ENCODE measurements at places on chromosomes 1 and 21.

GRCh38 chr1:231814021-231814420 is 187.4 kb downstream of the DISC1 start:
- no peak for DNase-seq

DNA sequence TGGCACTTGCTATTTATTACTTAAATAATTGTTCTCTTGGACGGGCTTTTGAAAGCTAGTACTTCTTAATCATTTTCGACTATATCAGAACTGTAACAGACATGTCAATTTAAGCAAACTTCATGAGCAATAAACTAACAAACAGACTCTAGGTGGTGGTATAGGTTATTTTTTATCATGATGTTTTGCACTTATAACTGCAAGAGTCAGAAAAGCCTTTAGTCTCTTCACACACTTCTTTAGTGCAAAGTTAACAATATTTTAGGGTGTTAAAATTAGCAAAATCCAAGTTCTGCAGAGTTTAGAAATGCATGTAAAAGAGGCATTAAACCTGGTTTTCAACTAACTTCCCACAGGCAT is 2.2 kb downstream of the NRIP1 start:
- peak; percentile 28 for DNase-seq

DNA sequence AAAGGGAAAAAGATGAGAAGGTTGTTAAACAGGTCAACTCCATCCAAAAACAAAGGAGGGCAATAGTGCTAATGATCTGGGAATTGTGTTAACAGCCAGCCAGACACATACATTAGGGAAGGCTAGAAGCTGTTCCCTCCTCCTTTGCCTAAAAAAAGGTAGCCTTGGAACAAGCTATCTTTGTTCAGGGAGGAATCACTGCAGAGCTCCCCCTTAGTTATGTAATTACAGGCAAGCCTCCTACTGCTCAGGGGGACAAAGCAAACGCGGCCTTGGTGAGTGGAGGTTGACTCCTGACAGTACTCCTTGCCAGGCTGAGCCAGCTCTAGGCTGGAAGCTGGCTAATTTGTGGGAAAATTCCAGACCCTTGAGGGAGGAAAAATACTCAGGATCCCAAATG is 97.6 kb downstream of the VAV3 start:
- DNase-seq = no peak

DNA sequence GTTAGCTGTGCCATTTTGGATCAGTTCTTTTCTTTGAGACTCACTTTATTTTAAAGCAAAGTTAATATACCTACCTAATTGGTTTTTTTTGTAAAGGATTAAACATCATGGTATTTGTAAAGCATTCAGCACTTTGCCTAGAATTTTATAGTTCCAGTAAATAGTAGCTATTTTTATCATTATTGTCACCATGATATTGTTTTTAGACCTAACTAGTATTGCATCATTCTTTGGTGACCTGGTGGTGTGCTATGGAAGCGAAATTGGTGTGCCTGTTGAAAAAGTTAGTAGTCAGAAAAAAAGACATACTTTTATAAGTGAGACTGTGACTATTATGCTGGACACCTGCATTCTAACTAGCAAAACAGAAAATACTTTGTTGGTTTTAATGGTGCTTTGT is 81.0 kb downstream of the NFIA start:
- no peak for DNase-seq

DNA sequence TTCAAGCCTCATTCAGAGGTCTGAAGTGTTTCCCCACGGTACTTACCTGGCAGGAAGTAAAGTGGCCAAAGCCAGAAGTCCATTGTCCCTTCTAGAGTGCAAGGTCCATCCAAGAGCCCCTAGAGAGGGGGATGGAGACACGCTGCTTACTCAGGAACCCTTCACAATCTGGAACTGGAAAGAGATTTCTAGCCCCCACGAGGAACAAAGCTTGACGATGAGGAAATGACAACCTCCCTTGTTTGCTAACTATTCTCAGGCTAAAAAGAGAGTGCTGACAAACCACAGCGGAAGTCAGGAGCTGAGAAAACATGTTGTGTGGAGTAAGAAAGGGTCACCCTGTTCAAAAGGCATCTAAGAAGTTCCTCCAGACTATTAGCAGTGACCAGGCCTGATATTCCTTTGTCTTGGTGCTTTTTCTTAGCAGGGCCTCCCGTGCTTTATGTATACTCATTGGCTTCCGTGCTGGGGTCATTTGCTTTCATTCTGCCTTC is at the start of gene FCMR:
Gene FCMR (minus strand): TSS at position 170 of the 494 bp plus-strand sequence. CDS start 87 bp downstream, at position 83.
- DNase-seq = no peak

- no peak for DNase-seq
Measured at GRCh38 chr1:85998105-85998855, 158.3 kb downstream of the COL24A1 start.

- DNase-seq = no peak
Measured at GRCh38 chr1:236808564-236809130, 13.6 kb downstream of the MTR start.

DNA sequence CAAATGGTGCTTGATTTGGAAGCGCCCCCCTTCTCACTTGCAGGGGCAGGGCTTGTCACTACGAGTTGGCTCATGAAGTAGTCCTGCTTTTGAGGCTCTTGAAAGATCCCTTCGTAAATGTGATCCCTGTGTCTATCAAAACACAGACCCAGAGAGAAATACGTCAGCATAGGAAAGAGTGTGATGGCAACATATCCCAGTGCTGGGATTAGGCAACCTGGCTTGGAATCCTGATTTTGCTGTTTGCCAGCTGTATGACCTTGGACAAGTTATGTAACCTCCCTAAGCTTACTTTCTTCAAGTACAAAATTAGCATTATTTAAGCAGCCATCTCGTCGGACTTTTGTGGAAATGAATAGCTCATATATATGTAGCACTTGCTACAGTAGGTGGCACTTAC is 228.4 kb downstream of the ATG4C start:
- no peak for DNase-seq

DNA sequence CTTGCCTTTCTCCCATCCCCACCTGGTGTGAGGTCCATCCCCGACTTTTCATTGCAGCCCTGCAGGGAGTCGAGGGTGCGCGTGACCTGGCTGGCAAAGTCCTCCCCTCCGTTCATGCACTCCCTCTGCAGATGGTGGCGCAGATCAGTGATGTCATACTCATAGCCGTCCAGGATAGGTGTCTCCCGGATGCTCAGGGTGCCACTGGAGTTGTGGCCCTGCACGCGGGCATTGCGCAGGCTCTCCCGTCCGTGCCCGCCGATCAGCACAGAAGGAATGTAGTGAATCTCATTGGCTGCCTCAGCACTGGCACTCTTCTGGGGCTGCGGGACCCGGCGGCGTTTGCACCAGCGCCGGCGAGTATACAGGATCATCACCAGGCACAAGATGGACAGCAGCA is 132.1 kb downstream of the ASTN1 start:
- no peak for DNase-seq

DNA sequence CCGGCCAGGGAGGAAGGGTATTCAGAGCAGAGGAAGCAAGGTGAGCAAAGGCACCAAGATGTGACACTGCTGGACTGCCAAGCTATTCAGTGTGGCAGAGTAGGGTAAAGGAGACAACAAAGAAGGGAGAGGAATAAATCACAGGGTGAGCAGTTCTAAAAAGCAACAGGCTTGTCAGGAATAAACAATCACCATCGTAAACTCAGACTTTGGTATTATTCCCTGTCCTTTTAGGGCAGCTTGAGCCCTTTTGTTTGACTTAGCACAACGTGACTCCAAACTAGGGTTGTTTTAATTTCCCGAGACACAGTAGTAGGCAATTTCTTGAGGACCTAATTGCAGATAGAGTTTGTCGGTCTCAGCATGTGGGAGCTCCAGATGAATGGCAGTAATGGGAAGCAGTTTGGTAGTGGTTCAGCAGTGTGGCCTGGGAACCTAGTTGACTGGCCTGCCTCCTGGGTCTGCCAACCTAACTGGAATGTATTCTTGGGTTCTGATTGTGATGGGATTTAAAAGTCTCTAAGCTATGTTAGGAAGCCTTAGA is 4.3 kb downstream of the CR1L start:
- DNase-seq = no peak

GRCh38 chr1:11648732-11649158 is 5.5 kb downstream of the FBXO2 start:
- no peak for DNase-seq

- DNase-seq = no peak
Measured at GRCh38 chr1:31799196-31799894, 16.5 kb downstream of the SPOCD1 start.

GRCh38 chr21:25343774-25344545 is 263.3 kb downstream of the MRPL39 start:
- no peak for DNase-seq

DNA sequence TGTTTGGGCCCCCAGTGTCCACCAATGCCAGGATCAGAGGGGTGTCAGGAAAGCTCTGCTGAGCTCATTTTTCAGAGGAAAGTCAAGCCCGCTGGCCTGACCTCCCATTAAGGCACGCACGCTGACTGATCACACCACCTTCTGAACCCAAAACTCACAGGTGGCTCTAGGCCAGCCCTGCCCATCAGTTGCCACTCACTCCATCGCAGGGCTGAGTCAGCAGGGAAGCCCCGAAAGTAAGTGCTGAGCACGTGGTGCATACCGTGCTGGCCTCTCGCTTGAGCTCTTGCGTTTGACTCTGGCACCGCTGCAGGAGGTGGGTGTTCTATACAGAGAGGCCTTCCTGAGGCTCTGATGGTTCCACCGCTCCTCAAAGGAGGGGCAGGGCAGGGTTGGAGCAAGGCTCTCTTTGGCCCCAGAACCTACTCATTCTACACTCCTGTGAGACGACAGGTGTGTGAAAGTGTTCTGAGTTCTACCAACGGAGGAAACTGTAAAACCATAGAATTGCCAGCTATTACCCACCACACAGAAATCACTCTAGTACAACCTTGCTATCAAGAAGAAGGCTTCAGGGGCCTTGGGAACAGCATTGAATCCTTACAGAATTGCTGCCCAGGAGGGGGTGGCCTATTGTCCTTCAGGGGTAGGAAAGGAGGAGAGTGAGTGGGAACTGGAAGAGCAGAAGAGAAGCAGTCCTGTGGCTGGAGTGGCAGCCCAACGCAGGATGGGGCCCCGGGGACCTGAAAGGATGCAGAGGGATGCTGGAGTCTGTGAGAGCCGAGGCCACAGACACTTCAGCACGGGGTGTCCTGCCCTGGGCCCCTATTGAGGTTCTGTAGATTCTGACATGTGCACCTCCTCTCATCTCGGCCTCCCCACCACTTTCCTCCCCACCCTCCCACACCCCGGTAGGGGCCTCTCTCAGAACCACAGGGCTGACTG is 214.7 kb upstream of the EDN2 start:
- DNase-seq = no peak

DNA sequence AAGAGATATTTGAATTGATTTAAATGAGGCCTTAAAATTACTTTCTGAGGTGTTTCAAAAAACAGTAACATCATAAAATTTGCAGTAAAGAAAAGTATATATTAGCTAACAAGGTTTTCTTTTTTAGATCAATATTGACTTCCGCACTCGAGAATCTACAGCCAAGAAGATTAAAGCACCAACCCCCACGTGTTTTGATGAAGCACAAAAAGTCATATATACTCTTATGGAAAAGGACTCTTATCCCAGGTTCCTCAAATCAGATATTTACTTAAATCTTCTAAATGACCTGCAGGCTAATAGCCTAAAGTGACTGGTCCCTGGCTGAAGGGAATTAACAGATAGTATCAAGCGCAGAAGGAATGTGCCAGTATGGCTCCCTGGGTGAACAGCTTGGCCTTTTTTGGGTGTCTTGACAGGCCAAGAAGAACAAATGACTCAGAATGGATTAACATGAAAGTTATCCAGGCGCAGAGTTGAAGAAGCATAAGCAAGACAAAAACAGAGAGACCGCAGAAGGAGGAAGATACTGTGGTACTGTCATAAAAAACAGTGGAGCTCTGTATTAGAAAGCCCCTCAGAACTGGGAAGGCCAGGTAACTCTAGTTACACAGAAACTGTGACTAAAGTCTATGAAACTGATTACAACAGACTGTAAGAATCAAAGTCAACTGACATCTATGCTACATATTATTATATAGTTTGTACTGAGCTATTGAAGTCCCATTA is 3.6 kb downstream of the RGS1 start:
- DNase-seq = peak; percentile 14

DNA sequence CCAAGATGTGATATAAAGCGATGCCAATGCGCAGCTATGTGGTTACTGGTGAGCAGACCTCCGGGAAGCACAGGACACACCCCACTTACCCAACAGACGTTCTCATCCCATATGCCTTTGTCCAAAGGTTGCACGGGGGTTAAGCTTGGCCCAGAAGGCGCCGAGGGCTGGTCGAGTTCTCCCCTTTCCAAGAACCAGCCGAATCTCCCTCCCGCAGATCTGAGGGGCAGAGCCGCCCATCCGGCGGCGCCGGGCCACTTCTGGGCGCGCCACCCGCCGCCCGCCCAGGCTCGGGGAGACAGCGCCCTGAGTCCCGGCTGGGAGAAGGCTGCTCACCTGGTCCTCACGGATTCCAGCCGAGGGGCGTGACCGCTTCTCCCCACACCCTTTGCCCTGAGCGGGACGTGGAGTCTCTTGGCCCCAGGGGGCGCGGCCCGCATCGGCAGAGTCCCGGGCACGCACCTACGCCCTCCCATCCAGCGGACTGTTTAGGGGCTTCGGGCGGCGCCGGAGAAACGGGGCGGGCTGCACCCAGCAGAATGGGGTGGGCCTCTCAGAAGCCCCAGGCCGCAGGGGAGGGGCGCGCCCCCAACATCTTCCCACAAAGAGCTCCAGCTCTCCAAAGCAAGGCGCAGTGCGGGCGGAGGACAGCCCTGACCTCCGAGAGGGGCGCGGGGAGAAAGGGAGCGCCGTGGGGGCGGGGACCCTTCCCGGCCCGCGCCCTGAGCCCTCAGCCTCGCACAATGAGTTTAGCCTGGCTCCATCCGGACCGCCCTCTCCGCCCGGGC is 615 bp downstream of the GPR161 start:
- no peak for DNase-seq

DNA sequence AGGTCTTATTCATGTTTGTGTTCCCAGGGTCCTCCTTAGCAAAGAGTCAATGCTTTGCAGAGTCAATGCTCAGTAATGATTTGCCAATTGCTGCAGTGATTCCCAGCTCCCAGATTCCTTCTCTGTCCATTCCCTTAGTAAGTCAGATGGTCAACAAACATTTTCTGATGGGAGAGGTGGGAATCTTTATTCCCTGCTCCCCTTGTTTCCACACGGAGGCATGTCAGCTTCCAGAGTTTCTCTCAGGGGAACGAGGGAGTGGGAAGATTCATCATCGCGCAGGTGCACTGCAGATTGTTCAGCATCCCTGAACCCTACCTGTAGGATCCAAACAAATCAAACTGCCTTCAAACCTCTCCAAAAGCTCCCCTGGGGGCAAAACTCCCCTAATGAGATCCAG is 7.5 kb upstream of the AHDC1 start:
- no peak for DNase-seq

DNA sequence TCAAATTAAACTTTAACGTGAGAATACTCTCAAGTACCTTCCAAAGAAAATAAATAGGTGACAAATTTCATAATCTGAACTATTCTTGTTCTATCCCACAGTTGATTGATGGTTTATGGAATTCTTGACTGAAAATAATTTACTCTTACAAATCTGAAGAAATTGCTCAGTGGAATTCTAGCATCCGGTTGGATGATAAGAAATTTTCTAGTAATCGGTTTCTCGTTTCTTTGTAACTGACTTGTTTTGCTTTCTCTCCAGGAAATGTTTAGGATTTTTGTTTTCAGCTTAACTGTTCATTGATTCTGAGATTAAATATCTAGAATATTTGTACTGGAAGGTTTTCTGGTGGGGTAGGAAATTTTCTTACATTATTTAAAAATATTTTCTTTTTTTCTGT is 558.9 kb upstream of the ADAMTS5 start:
- no peak for DNase-seq
